ENCODE measurements at places on chromosomes 5 and 9.

DNA sequence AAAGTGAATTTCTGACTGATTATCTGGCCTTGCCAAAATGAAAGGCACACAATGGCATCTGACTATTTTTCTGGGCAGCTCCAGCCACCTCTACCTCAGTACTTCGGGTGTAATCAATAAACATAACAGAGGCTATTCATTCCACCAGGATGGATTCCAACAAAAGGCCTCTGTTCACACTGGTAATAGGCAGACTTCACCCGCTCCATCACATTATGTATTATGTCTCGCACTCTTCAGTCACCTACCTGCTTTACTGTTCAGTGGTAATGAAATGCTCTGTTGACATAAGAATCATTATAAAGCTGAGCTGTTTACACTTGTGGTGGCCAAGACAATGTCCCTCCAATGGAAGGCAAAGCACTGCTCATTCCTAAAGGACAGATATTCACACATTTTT is 1333.7 kb upstream of the WWC1 start:
- no peak for DNase-seq

DNA sequence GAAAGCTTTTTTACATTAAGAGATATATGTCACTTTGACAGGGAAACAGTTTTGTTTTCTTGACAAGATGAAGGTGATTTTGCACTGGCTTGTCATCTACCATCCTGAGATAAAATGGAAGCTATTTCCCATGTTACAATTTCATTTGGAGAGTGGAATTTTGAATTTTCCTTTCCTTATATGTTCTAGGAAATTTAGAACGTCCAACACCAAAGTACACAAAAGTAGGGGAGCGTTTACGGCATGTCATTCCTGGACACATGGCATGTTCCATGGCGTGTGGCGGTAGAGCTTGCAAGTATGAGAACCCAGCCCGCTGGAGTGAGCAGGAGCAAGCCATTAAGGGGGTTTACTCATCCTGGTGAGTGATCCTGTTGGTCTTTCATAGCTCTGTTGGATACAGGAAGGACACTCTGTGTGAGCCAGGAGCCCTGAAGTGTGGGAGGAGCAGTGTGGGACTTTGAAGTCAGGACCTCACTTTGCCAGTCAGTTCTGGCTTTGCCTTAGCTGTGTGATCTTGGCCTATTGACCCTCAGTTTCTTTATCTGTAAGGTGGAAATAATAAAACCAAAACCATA is 887 bp downstream of the PTPDC1 start:
- DNase-seq, result no peak

GRCh38 chr9:102587281-102587680 is 407.9 kb upstream of the CYLC2 start:
- no peak for DNase-seq

DNA sequence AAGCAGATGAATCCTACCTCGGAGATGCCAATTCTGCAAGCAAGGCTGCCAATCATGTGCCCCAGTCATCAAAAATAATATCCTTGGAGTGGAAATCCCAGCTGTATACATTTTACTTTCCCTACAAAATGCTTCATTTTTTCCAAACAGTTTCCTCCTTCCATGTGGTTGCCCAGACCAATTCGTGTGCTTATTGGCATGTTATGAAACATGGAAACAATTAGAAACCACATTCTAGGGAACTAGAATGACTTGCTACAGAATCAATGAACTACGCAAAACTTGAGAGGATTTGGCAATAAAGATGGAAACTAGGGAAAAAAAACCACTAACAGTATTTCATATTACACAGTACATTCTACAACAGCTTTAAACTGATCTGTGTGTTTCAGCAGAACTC is 584.5 kb upstream of the DMAC1 start:
- no peak for DNase-seq

- no peak for DNase-seq
Measured at GRCh38 chr5:67432606-67433005, 236.0 kb upstream of the CD180 start.

DNA sequence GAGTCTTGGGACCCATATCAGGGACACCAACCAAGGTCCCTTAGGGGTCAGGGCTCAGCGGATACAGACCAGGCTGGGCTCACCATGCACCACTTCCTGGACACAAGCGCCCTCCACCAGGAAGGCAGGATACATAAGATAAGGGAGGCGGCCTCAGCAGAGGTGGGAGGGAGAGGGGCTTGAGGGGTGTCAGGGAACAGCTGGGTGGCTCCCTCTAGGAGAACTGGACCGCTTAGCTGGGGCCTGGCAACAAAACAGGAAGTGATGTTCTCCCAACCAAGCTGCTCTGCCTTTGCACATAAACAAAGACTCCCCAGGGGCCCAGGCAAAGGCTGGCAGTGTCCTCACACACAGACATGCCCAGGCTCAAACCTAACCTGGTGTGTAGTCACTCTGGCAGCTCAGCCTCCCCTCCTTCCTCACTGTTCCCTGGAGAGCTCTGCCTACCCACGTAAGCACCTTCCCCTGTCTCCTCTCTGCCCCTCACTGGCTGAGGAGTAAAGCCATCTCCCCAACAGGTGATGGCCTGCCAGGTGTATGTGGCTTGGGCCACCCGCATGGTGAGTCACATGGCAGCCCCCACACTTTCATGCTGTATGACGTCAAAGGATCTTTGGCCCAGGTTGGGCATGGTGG is 5.8 kb upstream of the BICD2 start:
- peak; percentile 16 for DNase-seq

DNA sequence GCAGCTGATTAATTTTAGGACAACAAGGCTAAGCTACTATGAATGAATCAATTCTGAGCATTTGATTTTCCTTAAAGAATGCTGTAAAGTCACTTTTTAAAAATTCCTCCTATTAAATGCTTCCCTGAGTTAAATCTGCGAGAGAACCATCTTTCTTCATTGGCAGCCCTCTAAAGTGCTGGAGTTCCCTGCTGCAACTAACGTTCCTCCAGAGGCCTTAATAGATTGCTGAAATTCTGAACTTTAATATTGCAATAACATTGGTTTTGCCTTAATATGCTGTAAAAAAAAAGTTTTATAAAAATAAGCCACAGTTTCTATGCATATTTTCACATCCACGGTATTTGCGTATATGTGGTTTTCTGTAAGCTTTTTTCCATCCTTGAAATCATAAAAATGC is 298.0 kb upstream of the PIK3R1 start:
- DNase-seq, result no peak

GRCh38 chr5:136012041-136012804 is 16.6 kb upstream of the TGFBI start:
- DNase-seq, result peak; percentile 5

- no peak for DNase-seq
Measured at GRCh38 chr9:98410185-98410697, 154.8 kb upstream of the TBC1D2 start.

DNA sequence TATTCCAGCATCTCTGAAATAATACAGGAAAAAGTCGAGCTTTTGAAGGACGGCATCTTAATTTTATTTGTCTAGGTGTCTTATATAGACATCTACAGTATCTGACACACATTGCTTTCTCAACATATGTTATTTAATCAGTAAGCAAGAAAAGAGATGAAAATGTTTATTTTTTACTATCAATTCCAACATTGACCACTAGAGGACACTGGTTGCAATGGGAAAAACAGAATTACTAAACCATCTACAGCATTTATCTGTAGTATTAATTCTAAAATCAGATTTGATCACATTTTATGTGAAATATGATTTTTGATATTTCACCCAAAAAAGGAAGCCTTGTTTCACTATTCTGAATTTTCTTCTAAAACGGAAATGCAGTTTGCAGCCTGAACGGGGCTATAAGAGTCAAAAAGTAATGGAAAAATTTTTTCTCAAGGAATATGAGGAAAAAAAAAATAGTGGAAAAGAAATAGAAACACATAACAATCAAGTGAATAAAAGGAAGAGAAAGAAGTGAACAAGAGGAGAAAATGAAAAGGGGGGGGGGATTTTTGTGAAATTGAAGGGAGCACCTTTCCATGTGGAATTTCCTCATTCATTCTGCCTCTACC is 98.6 kb downstream of the OSTF1 start:
- no peak for DNase-seq

- DNase-seq, result no peak
Measured at GRCh38 chr5:10935536-10935935, 174.5 kb upstream of the DAP start.

GRCh38 chr9:21801683-21802417 is 586 bp upstream of the MTAP start:
- DNase-seq, result no peak

DNA sequence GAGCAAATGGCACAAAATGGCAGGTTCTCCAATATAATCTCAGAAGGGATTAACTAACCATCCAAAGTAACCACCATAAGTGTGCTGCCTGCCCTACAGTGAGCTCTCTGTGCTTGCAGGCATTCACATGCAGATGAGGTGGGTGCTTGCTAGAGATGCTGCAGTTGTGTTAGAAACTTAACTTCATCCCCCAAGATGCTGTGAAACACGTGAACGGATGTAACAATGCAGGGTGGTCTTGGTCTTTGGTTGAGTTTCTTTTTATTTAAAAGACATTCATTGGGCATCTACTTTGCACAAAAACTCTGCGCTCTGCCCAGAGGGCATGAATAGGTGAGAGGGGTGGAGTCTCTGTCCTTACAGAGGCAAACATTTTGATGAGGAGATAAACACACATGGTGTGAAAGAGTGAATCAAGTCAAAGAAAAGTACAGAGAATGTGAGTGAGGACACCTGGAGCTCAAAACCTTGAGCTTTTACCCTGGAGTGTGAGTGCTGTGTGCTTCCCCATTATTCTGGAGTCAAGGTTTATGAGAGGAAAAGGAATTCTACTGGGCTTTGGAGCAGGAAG is 143.9 kb upstream of the DAP start:
- no peak for DNase-seq

GRCh38 chr9:76441551-76442322 is 17.2 kb upstream of the GCNT1 start:
- DNase-seq, result no peak

- no peak for DNase-seq
Measured at GRCh38 chr5:1751026-1751863, 48.4 kb downstream of the MRPL36 start.

DNA sequence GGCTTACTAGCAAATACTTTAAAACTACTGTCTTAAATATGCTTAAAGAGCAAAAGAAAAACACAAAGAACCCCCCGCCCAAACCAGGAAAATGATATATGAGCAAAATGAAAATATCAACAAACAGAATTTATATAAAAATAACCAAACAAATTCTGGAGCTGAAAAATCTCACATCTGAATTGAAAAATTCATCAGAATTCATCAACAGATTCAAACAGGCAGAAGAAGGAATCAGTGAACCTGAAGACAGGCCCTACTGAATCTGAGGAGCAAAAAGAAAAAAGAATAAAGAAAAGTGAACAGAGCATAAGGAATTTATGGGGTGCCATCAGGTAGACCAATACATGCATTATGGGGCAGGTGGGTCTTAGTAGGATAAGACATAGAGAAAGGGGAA is 49.8 kb upstream of the SPTLC1 start:
- no peak for DNase-seq

- no peak for DNase-seq
Measured at GRCh38 chr5:127872494-127872893, 169.3 kb downstream of the CCDC192 start.

- DNase-seq, result no peak
Measured at GRCh38 chr9:30995956-30996738, 1388.3 kb upstream of the ACO1 start.

GRCh38 chr5:125197321-125197720 is 450.9 kb upstream of the ZNF608 start:
- no peak for DNase-seq

DNA sequence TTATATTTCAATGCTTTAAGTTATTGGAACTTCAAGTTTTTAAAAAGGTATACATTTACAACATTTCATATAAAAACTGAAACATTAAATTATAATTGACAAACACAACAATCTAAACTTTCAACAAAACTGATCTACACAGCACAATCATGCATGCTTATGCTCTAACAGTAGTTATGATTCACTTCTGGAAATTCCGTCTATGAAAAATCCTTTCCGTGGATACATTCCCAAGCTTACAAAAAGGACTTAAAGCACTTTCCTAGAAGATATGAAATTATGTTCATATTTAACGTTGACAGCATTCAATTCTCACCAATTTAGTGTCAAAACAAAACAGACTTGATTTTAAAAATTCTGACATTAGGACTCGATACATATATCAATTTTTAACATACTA is 3.7 kb downstream of the HNRNPH1 start:
- no peak for DNase-seq

GRCh38 chr9:91778031-91778430 is 172.0 kb downstream of the ROR2 start:
- DNase-seq, result no peak

GRCh38 chr5:32814141-32814540 is 103.0 kb downstream of the NPR3 start:
- no peak for DNase-seq

- DNase-seq, result peak; percentile 25
Measured at GRCh38 chr9:71819115-71819739, 50.9 kb upstream of the CEMIP2 start.

DNA sequence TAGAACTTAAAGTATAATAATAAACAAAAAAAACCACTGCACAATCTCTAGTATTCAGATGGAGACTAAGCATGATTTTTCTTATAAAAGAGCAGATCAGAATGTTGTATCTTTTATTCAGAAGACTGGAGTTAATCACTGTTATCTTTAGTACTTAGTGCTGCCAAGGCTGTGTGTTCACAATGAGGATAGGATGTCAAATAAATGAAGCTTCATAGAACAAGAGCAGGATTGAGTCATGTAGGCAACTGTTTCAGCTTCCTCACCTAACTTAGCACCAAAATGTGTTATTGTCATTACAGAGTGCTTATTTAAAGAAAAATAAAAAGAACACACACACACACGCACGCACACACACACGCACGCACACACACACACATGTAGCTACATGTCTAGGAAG is 58.1 kb upstream of the CDKN2B start:
- DNase-seq, result no peak

DNA sequence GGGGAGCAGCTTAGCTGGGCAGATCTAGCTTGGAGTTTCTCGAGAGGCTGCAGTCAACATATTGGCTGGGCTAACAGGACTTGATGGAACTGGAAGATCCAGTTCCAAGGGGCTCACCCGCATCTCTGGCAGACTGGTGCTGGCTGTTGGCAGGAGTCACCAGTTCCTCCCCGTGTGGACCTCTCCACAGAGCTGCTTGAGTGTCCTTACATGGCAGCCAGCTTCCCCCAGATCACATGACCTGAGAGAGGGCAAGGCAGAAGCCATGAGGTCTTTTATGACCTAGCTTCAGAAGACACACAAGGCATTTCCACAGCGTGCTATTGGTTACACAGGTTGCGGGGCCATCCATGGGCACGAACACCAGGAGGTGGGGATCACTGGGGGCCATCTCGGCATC is 26.4 kb upstream of the RXRA start:
- no peak for DNase-seq

DNA sequence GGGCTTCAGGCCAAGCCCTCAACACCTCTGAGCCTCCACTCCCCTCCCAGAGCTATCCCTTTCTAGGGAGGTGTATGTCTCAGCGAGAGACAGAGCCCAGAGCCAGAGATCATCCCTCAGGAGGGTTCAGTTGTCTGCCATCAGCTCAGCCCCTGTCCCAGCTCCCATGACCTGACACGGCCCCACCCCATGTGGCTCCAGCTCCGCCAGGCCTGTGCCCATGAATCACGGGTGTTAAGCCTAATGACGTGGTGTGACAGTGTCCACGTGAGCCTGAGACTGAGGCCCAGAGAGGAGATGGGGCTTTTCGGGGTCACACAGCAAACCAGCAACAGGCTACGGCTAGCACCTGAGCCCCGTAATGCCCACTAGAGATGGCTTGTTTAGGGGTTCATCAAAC is 60.9 kb upstream of the ORM1 start:
- DNase-seq, result no peak

- no peak for DNase-seq
Measured at GRCh38 chr9:95504053-95504963, 12.5 kb downstream of the PTCH1 start.

- no peak for DNase-seq
Measured at GRCh38 chr5:144102361-144102760, 68.1 kb downstream of the YIPF5 start.
